Skeletal muscle cell (primary cell): ENCODE measurements at places on chromosomes 4 and X.
A peak's percentile ranks its signal among the peaks of the same experiment; 100 is the strongest.

- no peak for DNase-seq
Observed at GRCh38 chr4:188444500-188444899, 305.3 kb downstream of the TRIML1 start.

DNA sequence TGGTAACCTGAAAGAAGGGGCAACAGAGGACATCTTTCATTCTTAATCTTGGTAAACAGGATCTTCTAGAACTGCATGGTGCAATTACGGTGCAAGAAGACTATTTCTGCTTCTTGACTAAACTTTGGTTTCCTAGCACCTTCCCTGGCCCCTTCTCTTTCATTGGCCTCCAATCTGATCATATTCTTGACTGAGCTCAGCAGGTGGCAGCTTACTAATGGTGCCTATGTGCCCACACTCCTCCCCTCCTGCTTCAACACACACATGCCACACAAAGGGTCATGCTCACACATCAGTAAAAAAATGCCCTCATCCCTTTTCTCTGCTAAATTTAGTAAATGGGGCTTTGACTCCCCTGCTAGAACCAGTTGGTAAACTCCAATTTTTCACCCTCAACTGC lies 400.5 kb upstream of the MAOA start:
- no peak for DNase-seq

DNA sequence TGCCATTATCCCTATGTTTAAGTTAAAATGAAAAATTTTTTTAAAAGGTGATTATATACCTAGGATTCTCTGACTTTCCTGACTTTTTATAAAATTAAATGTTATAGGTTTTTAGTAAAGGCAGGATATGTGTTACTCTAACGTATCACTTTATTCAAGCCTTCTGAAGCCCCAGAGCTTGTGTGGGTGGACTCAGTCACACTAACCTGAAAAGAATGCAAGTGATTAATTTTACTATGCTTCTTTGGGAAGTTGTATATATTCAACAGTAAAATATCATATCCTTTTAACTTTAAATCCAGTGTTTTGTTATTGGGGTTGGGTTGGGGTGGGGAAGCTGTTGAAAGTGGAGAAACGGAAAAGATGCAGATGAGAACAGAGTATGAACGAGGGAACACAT lies 22.8 kb downstream of the PDLIM3 start:
- peak; percentile 37 for DNase-seq

- DNase-seq, result no peak
Observed at GRCh38 chr4:8707045-8707781, 114.6 kb downstream of the CPZ start.

DNA sequence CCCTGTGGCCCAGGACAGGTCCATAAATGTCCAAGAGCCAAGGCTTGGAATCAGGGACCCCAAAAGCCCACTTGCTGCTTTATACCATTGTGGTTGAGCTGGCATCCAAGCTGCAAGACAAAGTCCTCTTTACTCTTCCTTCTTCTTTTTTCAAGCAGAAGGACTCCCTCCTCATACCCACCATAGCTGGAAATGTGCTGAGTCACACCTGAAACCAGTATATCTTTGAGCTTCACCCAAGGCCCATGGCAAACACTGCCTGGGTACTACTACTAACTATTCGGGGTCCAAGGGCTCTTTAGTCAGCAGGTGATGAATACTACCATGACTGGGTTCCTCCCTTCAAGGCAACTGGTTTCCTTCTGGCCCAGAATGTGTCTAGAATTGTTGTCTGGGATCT lies 37.3 kb upstream of the NMU start:
- DNase-seq, result no peak

- no peak for DNase-seq
Observed at GRCh38 chrX:155632431-155633100, 19.8 kb upstream of the TMLHE start.

GRCh38 chrX:24242649-24243175 lies 71.2 kb downstream of the SUPT20HL2 start:
- DNase-seq, result peak; percentile 93

- DNase-seq, result no peak
Observed at GRCh38 chr4:185587427-185588161, 52.3 kb upstream of the PDLIM3 start.

DNA sequence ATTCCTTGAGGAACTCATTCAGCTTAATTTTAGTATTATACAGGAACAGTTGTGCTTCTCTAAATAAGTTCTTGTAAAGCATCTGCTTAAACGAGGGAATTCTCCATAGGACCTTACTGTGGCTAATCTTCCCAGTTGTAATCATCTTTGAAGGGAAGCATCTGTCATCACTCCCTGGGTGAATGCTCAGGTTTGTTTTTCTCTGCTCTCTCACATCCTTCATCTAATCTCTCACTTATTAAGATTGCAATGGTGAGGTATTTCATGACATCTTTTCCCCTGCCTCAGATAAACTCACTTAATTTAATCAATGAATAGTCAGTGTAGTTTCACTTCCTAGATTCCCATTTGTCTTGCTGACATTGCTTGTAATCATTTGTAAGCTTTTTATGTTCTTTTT lies 121.8 kb upstream of the ADAMTS3 start:
- no peak for DNase-seq

- peak; percentile 72 for DNase-seq
Observed at GRCh38 chr4:138981930-138982390, 33.6 kb upstream of the NOCT start.

DNA sequence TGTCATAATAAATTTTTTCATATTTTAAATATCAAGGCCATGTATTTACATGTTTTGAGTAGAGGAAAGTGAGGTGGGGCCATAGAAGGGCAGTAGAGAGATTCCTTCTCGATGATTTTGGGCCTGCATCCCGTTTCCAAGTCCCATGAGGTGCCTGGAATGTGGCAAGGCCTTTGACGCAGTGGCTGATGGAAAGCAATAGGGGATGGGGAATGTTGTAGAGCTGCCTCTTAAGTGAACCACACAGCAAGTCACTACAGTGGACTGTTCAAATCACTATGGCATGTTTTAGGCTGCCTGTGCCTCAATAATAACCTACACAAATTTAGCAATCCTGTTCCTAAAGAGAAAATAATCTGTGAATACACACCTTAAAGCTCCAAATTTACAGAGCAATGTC lies 48.3 kb downstream of the ANXA5 start:
- DNase-seq, result peak; percentile 77

DNA sequence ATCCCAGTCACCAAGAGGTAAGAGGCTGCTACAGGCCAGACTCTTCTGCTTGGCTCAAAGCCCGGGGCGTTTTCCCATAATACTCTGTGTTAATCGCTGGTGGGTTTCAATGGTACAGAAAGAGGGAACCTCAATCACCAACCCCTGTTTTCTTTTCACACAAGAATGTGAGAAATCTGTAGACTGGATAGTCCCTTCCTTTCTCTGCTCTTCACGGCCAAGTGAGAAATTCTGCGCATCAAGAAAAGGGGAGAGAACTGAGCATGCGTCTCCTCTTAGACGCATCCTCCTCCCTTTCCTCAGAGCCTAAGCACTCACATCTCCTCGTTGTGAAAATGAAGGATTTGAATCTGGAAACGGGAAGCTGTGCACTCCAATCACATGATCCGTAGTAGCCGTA lies 64.7 kb downstream of the CLNK start:
- no peak for DNase-seq

DNA sequence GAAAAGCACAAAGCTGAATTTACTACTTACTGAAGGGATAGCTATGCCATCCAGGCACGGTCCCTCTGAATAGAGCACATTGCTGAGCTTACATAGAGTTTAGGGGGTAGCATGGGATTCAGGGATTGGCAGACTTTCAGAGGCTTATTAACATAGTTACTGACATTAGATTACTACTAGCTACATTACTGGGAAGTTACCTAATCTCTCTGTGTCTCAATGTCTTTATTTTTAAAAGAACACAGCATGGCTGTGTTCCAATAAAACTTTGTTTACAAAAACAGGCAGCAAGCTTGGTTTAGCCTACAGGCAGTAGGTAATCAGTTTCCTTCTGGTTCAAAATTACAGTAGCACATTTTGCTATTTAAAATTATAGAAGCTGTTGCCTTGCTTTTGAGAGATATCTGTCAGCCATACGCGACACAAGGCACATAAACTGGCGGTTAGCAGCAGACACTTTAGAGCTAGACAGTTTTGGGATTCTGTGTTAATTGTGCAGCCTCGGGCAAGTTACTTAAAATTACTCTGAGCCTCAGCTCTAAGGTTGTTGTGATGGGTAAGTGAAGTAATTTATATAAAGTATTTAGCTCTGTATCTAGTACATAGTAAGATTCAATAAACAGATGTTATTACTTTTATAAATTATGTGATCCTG lies 6.9 kb downstream of the KLHL8 start:
- no peak for DNase-seq

DNA sequence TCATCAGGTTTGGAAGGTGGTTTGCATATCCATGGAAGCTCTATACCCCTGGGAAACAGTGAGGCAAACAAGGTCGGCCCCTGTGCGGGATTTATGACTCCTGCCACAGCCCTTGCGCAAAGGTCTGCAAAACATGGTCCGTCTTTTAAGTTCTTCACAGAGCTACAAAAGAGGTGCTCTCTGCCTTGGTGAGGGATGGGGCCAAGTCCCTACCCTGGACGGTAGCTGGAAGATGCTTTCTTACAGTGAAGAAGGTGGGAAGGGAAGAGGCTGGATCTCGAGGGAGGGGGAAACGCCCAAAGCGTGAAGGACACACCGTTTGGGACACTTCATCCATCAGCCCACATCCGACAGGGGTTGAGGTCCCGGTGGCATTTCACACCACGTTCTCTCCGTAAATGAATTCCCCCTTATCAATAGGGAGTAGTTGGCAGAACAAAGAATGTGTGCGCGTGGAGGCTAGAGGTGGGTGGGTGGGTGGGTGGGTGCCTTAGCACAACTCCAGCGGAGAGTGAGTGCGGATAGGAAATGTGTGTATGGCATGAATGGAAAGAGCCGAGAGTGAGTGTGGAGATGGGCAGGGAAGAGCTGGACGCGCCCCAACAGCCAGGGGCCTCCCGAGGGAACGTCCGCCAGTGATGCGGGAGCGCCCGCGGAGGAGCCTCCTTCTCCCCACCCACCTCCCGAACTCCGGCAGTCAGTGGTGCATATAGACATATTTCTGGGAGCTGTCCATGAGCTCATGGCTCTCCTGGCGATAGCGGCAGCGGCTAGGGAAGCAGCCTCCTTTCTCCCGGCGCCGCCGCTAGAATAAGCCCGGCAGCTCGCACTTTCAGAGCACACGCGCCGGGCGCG lies 68.3 kb downstream of the LARP7 start:
- DNase-seq, result peak; percentile 30

DNA sequence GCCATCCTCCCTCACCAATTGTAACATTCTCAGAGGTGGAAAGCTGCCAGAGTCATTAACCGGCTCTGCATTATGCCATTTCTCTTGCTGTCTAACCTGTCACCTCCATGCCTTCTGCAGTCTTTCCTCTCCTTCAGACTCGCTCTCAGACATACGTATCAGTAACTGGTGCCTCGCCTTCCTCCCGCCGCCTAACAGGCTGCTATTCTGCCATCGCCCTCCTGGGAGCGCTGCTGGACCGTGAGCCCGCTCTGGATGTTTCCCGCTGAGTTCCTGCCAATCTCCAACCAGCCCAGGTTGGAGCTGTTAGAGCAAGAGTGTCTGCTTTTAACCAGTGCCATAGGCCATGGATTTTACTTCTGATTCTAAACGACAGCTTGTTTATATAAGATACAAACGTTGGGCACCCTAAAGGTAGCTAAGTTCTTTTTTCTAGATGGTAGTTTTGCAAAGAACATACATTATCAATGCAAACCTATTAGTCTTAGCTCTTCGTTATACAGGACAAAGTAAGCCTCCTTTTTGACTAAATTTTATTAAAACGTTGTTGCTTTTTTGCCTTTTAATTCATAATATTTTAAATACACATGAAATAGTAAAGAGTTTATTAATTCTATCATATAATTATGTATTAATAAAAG lies 59.5 kb upstream of the NEIL3 start:
- DNase-seq, result no peak

DNA sequence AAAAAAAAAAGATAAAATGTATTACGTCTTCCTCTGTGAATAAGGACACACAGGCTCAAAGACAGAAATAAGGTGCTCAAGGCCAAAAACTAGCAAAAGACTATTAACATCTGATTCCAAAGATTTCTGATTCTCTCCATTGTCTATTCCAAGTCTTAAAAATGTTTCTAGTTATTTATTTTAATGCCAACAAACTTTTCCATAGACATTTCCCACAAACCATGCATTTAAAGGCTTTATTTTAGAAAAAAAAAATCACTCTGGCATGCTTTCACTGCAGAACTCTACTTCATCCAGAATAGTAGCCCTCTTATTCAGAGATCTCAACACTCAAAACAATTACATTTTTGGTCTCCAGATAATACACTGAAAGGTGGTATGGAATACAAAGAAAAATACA lies 545.0 kb upstream of the TENM3 start:
- no peak for DNase-seq

DNA sequence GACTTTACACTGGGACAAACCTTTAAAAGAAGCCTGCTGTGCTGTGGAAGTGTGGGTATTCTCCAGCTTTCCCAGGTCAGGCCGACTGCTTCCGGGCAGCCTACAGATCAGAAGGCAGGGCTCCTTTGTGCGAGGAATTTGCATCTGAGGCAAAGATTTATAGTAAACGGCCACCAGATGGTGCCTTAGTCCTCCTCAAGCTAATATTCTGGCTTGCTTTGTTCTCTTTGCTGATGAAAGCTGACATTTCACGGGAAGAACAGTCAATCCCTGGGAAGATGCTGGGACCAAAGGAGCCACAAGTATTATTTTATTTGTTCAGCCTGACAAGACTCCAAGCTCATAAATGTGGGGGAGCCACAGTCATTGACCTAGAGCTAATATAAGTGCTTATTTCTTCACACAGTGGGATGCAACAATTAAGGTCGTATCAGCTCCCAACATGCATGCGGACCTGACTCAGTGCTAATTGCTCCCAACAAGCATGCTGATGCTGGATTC lies 120.7 kb upstream of the TRIM2 start:
- DNase-seq, result peak; percentile 32

- no peak for DNase-seq
Observed at GRCh38 chr4:174273930-174274329, 9.5 kb downstream of the FBXO8 start.
